ENCODE measurements at places on chromosomes 3 and 15.
A peak's percentile ranks its signal among the peaks of the same experiment; 100 is the strongest.

GRCh38 chr3:39196671-39197356 is 4.4 kb upstream of the XIRP1 start:
- peak; percentile 16 for DNase-seq

- no peak for DNase-seq
Observed at GRCh38 chr3:49873623-49874022, 3.9 kb upstream of the CAMKV start.

DNA sequence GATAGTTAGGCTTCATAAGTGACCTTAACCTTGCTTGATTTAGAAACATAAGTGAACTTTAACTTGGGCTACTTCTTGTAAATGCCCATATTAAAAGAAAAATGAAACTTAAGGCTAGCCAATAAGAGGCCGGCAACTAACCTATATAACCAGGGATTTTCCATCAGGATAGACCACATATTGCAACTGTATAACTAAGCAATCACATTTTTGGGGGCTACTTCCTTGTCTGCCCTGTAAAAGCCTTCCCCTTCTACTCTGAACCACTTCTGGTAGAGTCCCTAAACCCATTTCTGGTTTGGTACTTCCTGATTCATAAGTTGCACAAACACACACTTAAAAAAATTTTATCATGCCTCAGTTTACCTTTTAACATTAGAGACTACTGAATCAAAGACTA is 150.9 kb upstream of the UBE2E2 start:
- no peak for DNase-seq

DNA sequence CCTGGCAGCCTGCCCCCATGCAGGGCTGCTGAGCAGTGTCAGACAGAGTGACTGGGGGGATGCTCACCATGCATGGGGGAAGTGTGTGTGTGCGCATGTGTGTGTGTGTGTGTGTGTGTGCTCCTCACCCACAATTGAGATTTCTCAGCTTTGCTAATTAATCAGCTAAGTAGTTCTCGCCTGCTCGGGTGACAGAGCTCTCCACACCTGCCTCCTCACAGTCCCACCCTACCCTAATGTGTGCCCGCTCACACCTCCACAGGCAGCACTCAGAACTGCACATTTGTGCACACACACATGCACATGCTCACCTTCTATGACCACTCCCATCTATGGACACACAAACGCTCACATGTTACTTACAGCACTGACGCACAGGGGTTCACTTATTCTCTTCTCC is 37.3 kb downstream of the CACNA2D2 start:
- no peak for DNase-seq

DNA sequence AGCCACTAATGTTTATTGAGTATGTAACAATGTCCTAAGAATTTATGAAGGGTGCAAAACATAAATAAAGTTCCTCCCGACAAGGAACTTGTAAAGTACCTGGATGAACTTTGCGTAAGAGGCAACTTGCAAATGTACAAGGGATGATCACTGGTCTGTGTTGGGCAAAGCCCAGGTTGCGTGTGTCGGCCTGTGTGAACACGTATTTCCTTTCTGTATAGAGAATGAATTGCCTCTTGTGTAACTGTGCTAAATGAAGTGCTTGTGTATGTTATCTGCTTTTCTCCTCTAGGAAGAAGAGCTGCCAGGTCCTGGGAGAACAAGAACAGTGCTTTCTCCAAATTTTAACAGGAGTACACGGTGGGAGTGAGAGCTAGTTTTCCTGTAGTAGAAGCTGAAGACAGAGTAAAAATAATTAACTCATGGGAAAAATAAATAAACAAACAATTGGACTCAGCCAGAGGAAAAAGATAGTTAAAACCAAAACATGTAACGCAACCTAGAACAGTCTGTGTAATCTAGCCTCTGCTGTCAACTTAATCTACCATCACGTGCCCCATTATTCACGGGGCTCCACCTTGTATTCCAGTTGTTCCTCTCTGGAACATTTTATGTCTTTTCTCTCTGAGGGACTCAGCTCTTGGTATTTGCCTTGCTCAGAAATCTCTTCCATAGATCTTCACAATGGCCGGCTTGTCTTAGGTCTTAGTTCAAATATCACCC is 83.7 kb upstream of the RASGRP1 start:
- no peak for DNase-seq

- DNase-seq: no peak
Observed at GRCh38 chr15:66564136-66565041, 1.4 kb downstream of the LCTL start.

DNA sequence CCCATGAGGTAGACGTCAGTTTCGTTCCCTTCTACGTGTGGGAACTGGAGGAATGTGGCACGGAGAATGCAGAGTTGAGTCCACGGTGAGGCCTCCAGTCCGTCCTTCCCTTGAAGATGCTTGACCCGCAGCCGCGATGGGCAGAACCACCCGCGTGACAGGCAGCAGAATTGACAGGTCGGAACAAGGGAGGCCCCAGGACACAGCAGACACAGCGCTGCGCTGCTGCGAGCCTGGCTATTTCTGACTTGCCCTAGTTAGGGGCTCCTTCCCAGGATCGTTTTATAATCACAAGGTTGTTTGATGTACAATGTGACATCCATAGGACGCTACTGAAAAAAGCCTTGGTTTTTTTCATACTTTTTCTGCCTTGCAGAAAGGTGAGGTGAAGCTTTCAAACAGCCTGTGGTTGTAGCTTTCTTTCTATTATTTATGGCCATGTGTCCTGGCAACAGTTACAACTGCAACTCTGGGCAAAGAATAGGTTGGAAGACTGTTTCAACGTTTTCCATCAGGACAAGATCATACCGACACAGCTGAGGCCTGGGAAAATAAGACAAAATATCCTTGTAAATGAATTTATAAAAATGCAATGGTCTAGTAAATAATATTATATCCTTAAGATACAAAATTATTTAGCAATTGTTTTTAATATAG is 9.6 kb upstream of the TMEM41A start:
- DNase-seq: no peak

- DNase-seq: no peak
Observed at GRCh38 chr3:141740349-141740748, 2.3 kb downstream of the RNF7 start.

DNA sequence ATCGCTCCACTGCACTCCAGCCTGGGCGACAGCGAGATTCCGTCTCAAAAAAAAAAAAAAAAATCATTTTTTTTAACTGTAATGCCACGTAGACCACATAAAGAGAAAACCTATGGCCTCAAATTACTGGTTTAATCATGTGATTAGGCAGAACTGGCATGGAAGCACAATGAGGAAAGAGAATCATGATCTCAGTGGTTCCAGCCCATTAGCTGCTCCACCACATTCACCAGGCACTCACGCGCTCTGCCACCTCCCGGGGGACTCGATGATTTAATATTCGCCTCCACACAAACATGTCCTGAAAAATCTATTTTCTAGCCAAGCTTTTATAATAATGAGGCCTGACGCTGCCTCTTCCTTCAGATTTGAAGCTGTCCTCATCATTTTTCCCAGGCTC is 204.7 kb downstream of the TBL1XR1 start:
- no peak for DNase-seq

DNA sequence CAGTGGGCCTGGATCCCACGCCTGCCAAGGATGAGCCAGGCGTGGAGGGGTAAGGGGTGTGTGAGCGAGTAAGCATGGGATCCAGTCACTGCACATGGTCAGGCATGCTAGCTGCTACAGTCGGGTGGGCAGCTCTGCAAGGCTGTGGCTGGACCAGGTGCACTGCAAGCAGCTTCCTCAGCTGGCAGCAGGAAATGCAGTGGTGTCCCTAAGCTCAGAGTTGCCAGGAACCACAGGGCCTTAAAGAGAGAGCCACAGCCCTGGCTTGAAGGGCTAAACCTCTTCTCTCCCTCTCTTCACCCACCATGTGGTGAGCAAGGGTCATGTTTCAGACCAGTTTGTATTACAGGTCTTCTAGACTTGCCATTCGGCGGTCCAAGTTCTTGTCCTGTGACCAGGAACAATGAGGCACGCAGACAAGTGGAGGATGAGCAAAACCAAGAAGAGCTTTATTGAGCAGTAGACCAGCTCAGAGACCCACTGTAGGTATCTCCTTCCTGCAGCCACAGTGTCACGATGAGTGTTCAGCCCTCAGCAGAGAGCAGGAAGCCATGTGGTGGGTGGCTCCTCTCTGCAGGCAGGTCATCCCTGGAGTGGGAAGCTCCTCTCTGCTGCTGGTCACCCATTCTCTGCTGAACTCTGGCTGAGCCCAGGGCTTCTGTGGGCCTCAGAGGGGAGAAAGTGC is 511.9 kb downstream of the PYDC2 start:
- DNase-seq: no peak

DNA sequence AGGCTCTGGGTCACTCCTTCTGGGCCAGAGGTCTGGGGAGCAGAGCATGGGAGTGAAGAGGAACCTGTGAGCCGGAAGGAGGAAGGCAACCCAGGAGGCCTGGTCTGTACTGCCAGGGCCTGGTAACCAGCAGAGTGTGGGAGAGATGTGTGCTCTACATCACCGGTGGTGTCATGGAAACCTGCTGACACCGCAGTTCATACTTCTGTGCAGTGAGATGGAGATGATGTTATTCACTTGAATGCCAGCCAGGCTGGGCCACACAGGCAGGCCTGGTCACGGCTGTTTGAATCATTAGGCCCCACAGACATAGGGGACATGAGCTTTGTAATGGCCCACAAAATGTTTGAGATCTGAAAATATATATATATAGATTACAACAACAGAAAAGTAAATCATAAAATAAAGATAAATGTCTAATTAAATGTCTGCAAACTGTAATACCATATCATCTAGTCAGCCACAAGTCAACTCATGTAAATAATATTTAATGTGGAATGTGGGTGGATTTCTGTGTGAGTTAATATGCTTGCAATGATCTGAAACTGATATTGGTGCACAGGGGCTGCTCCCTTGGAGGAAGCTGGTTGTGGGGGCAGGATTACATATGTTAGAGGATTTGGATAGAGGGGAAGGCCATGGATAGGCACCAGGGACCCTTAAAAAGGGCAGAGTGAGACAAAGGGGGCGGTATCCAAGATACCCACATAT is 108.5 kb upstream of the PFN2 start:
- peak; percentile 87 for DNase-seq

DNA sequence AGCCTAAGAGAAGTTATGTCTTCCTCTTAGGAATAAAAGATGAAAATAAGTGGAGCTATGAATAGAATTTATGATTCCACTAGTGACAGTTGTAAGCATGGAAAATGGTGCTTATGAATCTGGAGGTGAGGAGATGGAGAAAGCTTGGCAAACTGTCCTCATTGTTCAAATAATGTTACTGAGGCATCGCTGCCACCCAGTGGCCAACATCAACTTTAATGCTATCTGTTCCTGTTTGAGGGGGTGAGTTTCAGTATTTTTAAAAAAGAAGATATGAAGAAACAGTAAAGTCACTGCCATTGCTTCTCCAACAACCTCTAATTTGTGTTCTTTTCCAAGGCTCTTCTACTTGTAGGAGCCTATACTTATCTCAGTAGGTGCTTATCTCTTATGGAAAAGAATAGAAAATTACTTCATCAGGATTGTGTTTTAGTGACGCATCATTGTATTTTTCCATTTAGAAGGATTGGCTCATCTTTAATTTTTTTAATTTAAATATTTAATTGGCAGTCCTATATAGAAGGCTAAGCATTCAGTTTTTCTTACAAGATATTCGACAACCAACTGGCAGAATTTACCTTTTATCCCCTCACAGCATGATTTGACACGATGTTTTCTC is 260.4 kb upstream of the P2RY1 start:
- peak; percentile 45 for DNase-seq

GRCh38 chr3:55623786-55624185 is 136.7 kb upstream of the WNT5A start:
- no peak for DNase-seq

GRCh38 chr3:124246949-124247348 is 255.0 kb upstream of the ROPN1 start:
- peak; percentile 40 for DNase-seq

DNA sequence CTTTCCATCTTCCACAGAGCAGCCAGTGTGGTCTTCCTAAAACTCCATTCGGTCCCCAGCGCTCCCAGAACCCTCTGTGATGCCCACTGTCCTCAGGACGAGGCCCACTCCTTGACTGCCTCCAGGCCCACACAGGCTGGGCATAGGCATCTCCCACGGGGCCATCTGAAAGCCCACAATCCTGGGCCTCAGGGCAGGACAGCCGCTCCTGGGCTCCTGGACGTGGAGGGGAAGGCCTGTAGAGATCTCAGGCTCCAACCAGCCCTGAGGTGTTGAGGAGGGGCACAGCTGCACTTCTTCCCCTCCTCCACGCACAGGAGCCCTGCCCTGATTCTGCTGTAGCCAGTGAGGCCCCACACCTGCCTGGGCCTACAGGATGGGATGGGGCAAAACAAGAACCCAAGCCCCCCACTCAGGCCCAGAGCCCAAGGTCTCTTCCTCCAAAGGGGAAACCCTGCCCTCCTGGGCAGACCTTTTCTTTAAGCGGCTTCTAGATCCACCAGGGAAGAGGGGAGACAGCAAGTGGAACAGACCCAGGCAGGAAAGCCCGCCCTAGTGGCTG is 25.9 kb downstream of the SHISA5 start:
- no peak for DNase-seq

GRCh38 chr15:87662575-87662974 is 594.0 kb downstream of the NTRK3 start:
- DNase-seq: no peak

DNA sequence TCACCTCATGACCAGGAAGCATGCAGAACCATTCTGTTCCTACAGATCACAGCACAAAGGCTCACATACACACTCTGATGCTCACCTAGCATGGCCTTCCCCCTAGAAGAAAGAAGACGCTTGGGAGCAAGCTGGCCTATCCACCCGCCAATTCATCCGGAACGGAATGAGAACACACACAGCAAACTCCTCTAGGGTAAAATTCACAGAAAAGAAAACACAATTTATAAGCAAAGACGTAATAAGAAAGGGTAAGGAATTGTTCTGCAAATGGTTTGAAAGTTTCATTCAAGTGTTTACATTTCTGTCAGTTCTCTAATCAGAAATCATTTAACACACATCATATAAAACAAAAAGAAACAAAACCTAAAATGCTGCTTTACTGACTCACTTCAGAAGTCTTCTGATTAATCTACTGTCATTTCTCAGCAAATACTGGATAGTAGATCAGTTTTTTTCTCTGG is 218.1 kb downstream of the OSBPL10 start:
- peak; percentile 27 for DNase-seq

- DNase-seq: no peak
Observed at GRCh38 chr3:31421314-31422048, 111.2 kb upstream of the STT3B start.

DNA sequence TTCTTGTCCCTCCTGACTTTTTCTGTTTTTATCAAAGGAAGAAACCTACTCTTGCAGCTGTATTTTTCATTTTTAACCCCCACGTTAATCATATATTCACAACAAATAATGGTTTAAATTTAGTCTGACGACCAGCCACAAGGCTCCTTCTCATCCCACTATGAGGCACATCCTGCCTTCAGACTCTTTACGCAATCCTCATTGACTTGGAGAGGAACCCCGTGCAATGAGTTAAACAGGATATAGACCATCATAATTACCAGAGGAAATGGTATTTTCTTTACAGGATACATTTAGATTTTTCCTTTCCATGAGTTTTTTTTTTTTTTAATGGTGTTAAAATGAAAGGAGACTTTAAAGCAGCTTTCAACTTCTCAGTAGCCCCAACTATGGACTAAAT is 68.5 kb downstream of the WWTR1 start:
- DNase-seq: peak; percentile 84

GRCh38 chr3:65576966-65577365 is 461.8 kb downstream of the MAGI1 start:
- DNase-seq: peak; percentile 75

- peak; percentile 51 for DNase-seq
Observed at GRCh38 chr3:110341047-110341446, 730.6 kb upstream of the NECTIN3 start.
